ENCODE measurements at places on chromosomes 4 and X. TPM values are rescaled to one million over a fixed set of nuclear protein-coding genes. Genes with fewer than 3 reads are reported as not detected.

DNA sequence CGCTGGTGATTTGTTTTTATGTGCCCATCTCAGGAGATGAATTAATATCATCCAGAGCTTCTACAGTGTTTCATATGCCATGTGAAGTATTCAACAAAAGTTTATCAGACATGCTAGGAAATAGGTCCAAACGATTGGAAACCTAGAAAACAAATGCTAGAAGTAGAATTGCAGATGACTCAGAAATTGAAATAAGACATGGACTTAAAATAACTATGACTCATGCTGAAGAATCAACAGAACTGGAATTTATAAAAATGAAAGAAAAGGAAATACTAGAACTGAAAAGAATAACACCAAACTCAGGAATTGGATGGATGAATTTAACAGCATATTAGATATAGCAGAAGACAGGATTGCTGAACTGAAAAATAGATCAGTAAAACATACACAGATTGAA lies 172.7 kb upstream of the GIMD1 start:
- DNase-seq = no peak

DNA sequence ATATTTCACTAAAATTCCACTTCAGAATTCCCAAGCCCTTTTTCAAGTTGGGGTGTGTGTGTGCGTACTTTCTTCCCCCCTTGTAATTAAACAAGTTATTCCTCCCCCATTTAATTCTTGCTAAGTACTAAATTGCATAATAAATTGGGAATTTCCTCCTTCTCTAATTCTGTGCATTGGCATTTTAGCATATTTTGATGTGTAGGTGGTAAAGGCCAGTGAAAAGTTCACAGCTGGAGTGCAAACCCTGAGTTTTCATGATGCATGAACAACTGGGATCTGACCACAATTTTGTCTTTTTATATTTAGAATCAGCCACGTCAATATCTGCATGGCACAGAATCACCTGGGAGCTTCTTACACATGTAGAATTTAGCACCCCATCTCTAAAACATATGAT lies 18.5 kb downstream of the ANXA3 start:
- DNase-seq = no peak

DNA sequence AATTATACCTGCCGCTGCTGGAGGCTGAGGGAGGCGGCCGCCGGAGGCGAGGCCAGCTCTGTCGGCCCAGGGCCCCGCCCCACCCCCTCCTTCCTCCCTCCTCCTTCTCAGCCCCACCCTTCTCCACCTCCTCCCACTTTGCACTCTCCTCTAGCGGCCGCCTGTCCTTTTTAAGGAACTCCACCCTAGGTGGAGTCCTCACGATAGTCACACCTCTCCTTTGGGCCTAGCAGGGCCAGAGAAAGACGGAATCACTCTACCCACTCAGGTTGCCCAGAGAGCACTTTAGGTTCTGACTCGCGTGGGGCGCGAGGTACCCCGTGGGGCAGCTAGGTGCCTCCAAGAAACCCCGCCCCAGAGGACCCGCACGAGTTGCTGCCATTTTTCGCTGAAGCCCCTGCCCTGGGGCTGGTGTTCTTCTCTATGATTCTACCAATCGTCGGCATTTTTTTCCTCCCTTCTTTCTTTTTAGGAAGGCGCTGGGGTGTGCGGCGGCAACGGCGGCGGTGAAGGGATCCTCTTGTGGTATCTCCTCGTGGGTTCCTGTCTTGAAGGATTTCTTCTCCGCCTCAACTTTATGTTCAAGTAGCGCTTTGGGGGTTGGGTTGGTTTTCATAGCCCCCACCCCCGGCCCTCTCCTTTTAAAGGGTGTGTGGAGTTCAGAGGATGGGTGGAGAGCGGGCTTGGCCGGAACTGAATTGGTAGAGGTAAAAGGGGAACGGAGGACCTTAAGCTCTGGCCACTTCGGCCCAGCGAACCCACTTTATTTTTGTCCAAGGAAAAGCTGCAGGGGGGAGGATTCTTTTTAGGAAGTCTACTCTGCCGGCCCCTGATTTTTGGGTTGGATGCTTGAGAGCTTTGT lies at the start of gene KLF8:
Gene KLF8, plus strand, starts transcription at position 136 of the 862 bp plus-strand sequence. CDS start 979 bp downstream, outside the sequence.
- DNase-seq = peak; percentile 12

DNA sequence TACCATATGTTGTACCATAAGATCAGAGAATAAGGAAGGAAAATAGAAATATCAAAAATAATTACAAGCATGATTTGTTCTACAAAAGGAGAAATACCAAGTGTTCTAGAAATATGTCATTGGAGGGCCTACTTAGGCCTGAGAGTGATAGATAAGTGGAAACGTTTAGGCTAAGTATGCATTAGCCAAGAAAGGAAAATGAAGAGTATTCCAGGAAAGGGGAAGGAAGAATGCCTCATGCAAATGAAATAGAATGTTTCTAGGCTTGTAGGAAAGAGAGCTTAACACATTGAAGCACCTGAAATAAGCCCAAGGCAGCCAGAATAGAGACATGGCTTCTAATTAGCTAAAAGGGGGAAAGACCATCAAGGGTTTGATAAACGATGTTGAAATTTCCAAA lies 595.7 kb upstream of the ATOH1 start:
- no peak for DNase-seq

DNA sequence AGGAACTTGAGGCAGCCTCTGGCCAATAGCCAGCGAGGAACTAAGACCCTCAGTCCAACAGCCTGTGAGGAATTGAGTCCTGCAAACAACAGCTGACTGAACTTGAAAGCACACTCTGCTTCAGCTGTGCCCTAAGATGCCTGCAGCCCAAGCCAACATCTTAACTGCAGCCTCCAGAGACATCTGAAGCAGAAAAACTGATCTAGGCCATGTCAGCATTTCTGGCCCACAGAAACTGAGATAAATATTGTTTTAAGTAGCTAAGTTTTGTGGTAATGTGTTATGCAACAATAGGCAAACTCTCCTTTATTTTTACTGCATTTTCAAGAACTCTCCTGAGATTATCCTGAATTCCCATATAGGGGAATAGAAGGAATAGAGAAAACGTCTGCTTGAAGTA lies 24.4 kb upstream of the PIGA start:
- DNase-seq = no peak

GRCh38 chrX:57070185-57070984 lies 51.0 kb downstream of the SPIN2B start:
- no peak for DNase-seq

GRCh38 chrX:86149119-86149518 lies 868 bp downstream of the DACH2 start:
- no peak for DNase-seq

DNA sequence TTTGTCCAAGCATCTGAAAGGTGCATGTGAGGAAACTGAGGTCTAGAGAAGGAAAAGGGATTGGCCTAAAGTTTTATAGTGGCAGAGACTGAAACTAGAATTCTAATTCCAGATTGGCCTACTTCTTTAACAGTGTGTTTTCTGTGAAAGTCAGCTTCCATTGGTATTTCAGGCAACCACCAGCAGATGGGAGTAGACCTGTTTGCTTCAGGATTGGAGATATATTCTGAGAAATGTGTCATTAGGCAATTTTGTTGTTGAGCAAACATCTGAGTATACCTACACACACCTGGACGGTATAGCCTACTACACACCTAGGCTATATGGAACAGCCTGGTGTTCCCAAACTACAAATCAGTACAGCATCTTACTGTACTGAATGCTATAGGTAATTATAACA lies 207.3 kb upstream of the RADX start:
- no peak for DNase-seq

DNA sequence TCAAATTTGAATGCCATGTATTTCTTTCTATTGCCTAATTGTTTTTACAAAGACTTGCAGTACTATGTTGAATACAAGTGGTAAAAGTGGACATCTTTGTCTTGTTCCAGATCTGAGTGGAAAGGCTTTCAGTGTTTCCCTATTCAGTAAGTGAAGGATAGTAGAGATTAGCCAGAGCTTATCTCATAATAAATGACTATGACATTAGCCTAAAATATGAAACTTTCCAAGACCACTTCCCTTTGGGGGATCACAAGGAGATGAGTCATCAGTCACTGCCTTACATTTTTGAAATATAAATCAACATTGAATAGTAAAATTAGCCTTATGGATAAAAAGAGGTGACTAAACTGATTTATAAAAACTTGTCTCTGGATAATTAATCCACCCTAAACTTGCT lies 554.1 kb upstream of the MAGEB2 start:
- no peak for DNase-seq

- DNase-seq = no peak
Observed at GRCh38 chrX:40130207-40130606, 32.4 kb upstream of the BCOR start.

DNA sequence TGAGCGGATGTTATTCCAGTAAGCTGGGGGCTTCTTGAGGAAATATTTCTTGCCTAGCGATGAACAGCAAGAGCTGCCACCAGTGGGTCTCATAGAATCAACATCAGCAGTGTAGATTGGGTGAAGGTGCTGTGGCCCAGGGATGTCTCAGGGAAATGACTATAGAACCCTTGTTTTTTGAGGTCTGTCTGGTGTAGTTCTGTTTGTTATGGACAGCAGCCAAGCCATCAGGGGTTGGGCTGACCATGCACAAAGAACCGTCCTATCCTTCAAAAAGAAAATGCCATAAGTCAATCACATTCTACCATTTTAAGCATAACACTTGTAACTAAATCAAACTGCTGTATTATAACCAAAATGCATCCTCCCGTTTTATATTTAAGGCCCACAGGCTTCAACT lies 17.3 kb upstream of the C1GALT1C1 start:
- no peak for DNase-seq

GRCh38 chr4:65653740-65654361 lies 16.4 kb downstream of the EPHA5 start:
- no peak for DNase-seq

GRCh38 chrX:137566746-137567679 lies 1.1 kb downstream of the ZIC3 start:
- DNase-seq = no peak

DNA sequence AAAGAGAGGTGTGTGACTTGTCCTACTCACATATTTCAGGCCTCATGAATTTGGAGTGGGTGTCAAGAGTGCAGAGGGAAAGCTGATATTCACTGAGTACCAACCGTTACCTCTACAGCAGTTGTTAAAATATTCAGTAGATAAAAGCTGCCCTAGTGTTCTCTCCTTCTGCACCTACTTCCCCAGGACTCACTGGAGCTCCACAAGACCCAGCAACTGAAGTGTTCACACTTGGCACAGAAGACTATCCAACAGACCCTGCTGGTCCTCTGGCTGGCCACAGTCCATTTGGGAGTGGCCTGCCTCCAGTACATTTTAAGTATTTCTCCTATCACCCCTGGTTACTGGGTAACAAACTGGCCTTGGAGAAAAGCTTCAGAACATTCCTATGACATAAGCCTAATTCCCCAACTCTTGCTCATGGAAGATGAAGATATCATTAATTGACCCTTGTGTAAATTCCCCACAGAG lies 70.8 kb downstream of the PPARGC1A start:
- DNase-seq = no peak

DNA sequence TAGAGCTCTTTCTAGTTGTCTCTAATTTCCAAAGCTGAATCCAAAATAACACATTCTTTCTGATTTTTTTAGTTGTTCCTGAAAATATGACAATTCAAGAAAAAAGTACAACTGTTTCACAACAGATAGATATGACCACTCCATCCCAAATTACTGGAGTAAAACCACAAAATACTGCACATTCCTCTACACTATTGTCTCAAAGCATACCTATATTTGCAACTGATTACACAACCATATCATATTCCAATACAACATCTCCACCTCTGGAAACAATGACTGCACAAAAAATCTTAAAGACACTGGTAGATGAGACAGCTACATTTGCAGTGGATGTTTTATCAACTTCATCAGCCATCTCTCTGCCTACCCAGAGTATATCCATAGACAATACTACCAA lies 43.6 kb downstream of the ADGRG4 start:
- DNase-seq = no peak

GRCh38 chr4:102809691-102810090 lies 17.7 kb downstream of the UBE2D3 start:
- no peak for DNase-seq

- DNase-seq = no peak
Observed at GRCh38 chr4:154559494-154560418, 3.1 kb upstream of the FGB start.

GRCh38 chr4:38160487-38161207 lies 200.4 kb downstream of the PTTG2 start:
- DNase-seq = peak; percentile 20

- no peak for DNase-seq
Observed at GRCh38 chrX:109186939-109187338, 294.9 kb downstream of the GUCY2F start.

- peak; percentile 93 for DNase-seq
Observed at GRCh38 chr4:68349649-68350360, at the start of gene YTHDC1. Gene YTHDC1 (minus strand): TSS chr4:68350090. CDS start chr4:68349753, 337 bp downstream.

DNA sequence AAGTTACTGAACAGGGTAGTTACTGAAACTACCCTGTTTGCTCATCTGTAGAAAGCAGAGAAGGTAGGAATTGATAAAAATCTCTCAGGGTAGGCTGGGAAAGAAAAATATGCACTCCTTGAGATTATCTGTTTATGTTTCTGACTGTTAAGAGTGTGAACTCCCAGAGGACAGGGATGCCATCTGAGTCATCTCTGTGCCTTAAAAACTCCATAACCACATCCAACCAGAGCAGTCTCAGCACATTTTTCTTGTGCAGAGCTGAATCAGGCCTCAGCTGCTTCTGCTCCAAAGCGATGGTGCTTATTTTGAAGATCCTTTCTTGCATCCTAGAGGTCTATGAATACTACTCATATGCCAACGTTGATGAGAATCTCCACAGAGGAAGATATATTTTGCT lies 9.9 kb downstream of the CENPVL3 start:
- no peak for DNase-seq

DNA sequence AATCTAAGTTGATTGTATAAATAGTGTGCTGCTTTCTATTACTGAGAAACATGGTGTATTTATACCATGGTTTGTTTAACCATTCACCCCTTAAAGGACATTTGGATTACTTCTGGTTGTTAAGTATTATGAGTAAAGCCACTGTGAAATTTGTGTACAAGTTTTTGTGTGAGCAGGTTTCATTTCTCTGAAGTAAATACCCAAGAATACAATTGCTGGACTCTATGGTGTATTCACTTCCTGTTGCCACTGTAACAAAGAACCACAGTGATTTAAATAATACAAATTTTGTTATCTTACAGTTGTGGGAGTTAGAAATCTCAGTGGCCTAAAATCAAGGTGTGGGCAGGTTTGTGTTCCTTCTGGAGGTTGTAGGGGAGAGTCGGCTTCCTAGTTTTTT lies 869.6 kb downstream of the CCSER1 start:
- no peak for DNase-seq

GRCh38 chrX:46812445-46812844 lies 24.4 kb upstream of the RP2 start:
- DNase-seq = no peak

GRCh38 chr4:925771-926500 lies 6.2 kb downstream of the GAK start:
- no peak for DNase-seq

GRCh38 chr4:32196950-32197688 lies 1477.0 kb downstream of the PCDH7 start:
- no peak for DNase-seq

The CPXCR1 gene
- total RNA-seq = not detected

The MGAT4D gene
- total RNA-seq = not detected

The ZNF41 gene
- 13.2 TPM for total RNA-seq

The SMPX gene
- not detected for total RNA-seq

The VSIG1 gene
- 0.57 TPM for total RNA-seq

The FAM9B gene
- not detected for total RNA-seq

The SRPX2 gene
- not detected for total RNA-seq

The SLC9A7 gene
- total RNA-seq = 16.0 TPM

The WDFY3 gene
- 0.74 TPM for total RNA-seq

The RXFP1 gene
- total RNA-seq = not detected

The ARHGAP4 gene
- total RNA-seq = 108 TPM

The CDKL2 gene
- not detected for total RNA-seq

The TMEM128 gene
- 17.4 TPM for total RNA-seq

The NAT8L gene
- 1.2 TPM for total RNA-seq

The SSX5 gene
- total RNA-seq = not detected

The COX7B2 gene
- total RNA-seq = not detected

The PDLIM5 gene
- total RNA-seq = 23.2 TPM

Data from activated T-cell treated with anti-CD3 and anti-CD28 coated beads, Interleukin-2, amount 50 U/mL, for 4 hours (primary cell).